Fibroblast of skin of abdomen (primary cell): ENCODE measurements at places on chromosomes 1 and 21.
A peak's percentile ranks its signal among the peaks of the same experiment; 100 is the strongest.

GRCh38 chr1:164635059-164635802 lies 76.2 kb downstream of the PBX1 start:
- no peak for DNase-seq

DNA sequence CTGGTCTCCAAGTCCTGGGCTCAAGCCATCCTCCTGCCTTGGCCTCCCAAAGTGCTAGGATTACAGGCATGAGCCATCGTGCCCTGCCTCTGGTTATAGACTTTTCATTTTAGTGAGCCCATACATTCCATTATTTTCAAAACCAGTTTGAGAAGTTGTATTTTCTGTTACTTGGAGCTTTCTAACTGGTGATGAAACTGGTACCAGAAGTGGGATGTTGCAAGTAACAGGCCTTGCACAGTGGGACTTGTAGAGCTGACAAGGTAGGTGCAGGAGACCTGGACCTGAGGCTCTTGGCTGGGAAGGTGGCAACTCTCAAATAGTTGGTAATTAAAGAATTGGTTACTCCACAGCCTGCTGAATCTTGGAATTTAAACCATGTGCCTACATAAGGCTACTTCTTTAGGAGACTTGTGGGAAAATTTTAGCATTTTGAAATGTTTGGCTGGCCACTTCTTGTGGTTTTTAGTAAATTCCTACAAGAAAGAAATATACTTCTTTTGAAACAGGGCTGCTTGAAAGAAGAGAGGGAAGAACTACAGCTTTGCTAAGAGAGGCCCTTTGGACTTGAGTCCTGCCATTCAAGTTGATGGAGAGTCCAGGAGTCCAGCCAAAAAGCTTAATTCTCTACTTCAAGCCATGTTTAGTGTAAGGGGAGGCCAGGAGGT lies 9.8 kb upstream of the ALPL start:
- peak; percentile 49 for DNase-seq

DNA sequence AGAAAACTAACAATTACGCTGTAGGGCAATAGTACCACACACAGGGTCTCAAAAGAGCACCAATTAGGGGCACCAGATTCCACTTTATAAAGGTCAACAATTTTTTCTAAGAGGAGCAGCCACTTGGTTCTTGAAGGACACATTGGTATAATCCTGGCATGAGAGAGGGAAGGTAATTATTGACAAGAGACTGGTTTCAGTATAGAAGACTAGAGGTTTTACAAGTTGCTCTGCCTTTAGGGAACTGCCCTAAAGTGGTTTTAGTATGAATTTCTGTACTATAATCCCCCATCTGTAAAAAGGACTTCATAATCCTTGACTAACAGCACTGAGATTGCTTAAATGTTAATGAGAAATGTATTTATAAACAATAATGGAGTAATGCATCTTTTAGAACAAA lies 648.5 kb upstream of the PTBP2 start:
- no peak for DNase-seq

DNA sequence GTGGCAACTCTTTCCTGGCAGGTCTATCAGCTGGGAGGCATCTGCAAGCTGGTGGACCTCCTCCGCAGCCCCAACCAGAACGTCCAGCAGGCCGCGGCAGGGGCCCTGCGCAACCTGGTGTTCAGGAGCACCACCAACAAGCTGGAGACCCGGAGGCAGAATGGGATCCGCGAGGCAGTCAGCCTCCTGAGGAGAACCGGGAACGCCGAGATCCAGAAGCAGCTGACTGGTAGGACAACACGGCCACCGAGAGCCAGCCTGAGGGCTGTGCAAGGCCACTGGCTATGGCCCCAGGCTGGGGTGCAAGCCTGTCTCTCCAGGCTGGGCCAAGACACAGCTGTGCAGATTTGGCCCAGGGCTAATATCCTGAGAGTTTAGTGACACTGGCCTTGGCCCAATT lies 34.2 kb downstream of the PKP1 start:
- no peak for DNase-seq

- no peak for DNase-seq
These were observed 8.6 kb upstream of the FCMR start for GRCh38 chr1:206930210-206930798.

- peak; percentile 53 for DNase-seq
These were observed 20.2 kb downstream of the PEX14 start for GRCh38 chr1:10494754-10495474.

GRCh38 chr1:205499789-205500188 lies 4.7 kb upstream of the CDK18 start:
- DNase-seq = no peak

DNA sequence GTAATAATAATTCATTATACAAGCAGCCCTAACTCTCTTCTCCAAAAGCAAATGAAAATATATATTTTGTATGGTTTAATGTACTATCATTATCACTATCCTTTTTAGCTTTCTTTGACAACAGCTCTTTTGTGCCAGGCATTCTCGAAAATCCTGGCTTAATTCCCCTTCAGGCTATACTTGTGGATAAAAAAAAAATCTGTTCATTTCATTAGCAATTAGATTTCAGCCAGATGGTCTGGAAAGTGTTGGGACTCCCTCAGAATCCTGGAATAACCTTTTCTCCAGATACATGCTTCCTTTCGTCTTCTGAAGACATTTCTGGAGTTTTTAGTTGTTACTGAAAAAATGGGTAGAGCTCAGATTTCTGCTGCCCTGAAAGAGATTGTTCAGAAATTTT lies 83.4 kb upstream of the PLPPR4 start:
- no peak for DNase-seq

GRCh38 chr1:11373895-11374747 lies 101.1 kb downstream of the UBIAD1 start:
- DNase-seq = no peak

DNA sequence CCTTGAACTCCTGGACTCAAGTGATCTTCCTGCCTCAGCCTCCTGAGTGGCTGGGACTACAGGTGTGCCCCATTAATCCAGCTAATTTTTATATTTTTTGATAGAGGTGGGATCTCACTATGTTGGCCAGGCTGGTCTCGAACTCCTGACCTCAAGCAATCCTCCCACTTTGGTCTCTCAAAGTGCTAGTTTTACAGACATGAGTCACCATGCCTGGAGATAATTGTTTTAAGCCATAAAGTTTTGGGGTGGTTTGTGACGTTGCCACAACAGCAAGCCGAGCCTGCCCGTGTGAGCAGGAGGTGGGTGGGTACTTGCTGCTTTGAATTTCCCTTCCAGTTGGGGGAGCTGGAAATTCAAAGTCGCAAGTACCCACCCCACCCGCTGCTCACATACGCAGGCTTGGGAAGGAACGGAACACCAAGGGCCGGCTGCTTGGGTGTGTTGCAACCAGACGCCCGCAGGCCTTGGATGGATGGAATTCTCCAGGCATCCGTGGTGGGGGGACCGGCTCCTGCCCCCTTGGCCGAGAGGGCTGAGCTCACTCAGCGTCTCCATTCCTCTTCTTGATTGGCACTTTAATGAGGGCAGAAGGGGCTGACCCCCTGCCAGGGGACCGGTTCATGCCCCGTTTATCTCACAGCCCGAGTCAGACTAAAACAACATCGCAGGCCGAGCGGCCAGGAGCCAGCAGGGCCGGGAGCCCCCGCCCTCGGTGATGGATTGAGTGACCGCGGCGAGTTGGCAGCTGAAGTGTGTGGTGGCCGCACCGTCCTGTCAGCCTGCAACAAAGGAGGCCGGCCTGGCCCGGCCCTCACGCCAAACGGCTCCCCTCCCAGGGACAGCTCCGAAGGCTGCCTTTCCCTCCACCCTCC lies 78.1 kb downstream of the DHRS3 start:
- peak; percentile 83 for DNase-seq

DNA sequence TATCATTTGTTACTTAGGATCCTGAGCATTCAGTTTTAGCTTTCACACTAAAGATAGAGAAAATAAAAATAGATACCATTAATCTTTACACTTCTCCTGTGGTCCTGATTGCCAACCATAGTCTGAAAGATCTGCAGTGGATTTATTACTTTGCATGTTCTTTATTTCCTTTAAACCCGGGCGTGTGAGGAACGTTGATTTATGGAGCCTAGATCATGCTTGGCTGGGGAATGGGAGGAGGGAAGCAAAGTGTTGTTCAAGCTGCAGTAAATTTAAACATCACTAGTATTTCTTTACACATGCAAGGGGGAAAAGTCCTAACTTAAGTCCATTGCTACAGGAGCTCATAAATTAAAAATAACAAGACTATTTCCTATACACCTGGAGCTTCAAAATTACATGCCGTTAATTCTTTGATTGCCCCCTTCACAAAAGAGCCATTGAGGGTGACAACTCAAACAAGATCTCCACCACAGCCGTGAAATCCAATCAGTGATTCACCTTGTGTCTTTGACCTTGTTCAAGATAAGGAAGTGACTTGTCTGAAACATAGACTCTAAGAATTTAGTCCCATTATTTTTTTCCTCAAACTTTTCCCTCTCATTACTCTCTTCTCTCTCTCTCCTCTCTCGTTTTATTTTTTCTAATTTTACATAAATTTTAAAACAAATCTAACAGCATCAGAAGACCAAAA lies 282.7 kb downstream of the KIF26B start:
- peak; percentile 59 for DNase-seq

- DNase-seq = no peak
These were observed 62.4 kb downstream of the KIRREL1 start for GRCh38 chr1:158055854-158056253.

DNA sequence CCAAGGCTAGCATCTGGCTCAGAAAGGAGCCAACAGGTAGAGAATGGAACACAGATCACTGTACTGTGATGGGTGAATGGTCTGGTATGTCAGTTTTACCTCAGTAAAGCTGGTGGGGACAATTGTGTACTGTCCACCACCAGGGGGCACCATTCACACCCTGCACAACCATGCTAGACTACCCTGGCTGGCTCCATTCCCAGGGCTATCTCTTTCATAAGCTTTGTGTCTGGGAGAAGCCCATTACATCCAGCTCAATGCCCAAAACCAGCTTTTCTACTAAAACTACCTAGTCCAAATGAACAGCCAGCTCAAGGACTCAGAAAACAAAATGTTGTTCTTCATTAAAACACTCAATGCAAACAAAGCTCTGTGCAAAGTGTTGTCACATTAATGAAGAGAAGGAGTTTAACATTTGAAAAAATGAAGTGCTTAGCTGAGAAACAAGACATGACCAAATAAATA lies 62.0 kb upstream of the RASAL2 start:
- DNase-seq = peak; percentile 93
